ENCODE measurements at places on chromosomes 1 and 21.

DNA sequence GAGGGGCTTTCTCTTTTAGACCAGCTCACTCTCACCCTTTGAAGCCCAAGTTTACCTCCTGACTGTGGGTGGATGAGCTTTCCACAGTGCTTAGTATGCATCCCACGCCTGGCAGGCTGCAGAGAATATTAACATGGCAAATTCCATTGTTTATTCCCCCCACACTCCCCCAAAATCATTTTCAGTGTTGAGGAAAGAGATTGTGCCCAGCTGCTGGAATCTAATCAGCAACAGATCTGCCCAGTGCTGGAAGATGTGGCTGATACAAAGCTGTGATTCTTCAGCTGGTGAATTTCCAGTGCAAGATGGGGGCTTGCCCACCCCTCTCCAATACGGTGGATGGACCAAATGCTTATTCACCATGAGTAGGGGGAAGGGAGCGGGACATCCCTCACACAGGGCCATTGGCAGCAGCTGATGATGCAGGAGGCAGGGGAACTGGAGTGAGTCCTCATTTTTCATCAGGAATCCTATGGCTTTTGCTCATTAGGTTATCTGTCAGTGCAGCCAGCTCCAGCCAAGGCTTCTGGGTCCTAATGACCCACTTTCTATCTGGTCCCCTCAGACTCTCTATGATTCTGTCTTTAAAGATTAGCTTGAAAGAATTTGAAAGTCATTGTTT is 39.7 kb upstream of the KCNA3 start:
- DNase-seq: no peak

GRCh38 chr1:147771226-147772125 is 11.1 kb upstream of the GJA5 start:
- DNase-seq: no peak

- no peak for DNase-seq
Observed at GRCh38 chr1:86957221-86957620, 42.8 kb downstream of the HS2ST1 start.

- no peak for DNase-seq
Observed at GRCh38 chr1:60886090-60886489, 196.3 kb upstream of the NFIA start.

GRCh38 chr1:95353194-95353593 is 119.2 kb downstream of the RWDD3 start:
- no peak for DNase-seq

- no peak for DNase-seq
Observed at GRCh38 chr1:57131257-57131656, 165.4 kb upstream of the C8B start.

GRCh38 chr1:58805716-58806571 is 22.1 kb upstream of the JUN start:
- DNase-seq: no peak
